Dermis microvascular lymphatic vessel endothelial cell (primary cell): ENCODE measurements at places on chromosomes 5 and 9. TPM values are rescaled to one million over a fixed set of nuclear protein-coding genes. Genes with fewer than 3 reads are reported as not detected.
A peak's percentile ranks its signal among the peaks of the same experiment; 100 is the strongest.

DNA sequence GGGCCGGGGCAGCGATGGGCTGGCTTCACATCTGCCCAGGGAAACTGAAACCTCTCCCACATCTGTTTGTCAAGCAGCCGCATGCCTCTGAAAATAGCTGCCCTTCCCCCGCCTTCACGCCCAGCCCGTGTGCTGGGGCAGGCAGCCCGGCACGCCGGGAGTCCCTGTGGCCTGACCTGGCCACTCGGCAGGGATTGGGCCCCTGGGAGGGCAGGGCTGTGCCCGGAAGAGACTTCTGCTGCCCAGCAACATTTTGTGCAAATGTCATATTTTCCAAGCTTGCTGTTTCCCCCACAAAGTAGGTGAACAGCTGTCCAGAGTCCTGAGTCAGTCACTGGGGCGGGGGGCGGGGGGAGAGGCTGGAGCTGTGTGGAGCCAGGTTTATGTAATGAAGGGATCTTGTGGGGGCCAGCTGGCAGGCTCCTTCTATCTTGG, 8.2 kb downstream of the COL27A1 start:
- peak; percentile 72 for DNase-seq

DNA sequence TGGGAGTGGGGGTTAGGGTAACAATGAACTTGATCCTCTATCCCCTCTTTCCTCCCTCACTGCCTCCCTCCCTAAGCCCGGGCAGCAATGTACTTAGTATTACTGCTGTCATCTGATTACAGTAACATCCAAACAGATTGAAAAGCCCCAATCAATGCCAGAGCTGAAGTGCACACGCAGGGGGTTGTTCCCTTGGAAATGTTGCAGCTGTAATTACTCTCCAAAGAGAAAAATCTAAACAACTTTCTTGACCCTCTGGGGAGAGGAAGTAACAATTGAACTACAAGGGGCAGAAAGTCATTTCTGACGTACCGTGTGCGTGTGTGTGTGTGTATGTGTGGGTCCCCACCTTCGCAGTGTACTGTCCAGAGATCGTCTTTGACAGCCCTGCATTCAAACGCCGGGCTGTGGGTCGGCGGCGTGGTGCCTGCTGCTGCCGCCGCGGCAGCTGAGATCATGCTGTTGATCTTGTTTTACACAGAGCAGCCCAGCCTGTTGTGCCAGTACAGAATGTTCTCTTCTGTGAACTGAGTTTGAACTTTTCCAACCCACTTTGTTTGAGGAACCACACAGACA, 66.0 kb upstream of the KLF9 start:
- DNase-seq: no peak

DNA sequence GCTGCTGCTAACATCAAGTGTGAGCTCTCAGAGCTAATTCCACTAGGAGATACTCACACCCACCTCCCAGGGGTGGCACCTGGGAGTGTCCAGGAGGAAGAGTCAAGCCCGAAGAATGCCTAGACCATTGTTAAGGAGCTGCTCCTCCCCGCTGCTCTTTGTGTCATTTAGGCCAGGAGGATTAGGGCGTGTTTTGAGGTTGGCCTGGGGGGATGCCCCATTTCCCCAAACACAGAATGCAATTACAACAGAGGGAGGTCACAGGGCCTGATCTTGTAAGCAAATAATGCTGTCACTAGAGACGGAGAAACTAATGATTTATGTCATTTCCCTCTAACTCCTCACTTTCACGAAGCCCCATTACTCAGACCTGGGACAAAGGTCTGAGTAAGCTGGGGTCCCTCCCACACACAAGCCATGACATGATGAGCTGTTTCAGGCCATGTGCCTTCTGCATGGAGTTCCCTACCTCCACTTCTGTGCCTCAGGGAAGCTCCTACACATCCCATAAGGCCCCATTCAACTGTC, 312.5 kb downstream of the ACTL7B start:
- no peak for DNase-seq

DNA sequence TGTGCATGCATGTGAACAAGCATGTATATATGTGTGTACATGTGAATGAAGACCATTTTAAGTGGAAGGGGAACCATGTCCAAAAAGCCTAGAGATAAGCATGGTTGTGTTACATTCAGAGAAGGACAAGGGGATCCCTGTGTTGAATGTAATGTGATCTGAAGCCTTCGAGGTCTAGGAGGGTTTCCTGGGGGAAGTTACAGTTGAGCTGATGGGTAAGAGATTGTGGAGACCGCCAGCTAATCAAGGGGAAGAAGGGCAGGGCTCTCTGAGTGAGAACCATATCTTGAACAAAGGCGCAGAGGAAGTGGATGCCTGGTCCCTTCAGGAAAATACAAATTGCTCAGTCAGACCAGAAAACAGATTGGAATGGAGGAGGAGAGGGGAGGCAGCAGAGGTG, 45.5 kb upstream of the TNFSF15 start:
- DNase-seq: no peak

DNA sequence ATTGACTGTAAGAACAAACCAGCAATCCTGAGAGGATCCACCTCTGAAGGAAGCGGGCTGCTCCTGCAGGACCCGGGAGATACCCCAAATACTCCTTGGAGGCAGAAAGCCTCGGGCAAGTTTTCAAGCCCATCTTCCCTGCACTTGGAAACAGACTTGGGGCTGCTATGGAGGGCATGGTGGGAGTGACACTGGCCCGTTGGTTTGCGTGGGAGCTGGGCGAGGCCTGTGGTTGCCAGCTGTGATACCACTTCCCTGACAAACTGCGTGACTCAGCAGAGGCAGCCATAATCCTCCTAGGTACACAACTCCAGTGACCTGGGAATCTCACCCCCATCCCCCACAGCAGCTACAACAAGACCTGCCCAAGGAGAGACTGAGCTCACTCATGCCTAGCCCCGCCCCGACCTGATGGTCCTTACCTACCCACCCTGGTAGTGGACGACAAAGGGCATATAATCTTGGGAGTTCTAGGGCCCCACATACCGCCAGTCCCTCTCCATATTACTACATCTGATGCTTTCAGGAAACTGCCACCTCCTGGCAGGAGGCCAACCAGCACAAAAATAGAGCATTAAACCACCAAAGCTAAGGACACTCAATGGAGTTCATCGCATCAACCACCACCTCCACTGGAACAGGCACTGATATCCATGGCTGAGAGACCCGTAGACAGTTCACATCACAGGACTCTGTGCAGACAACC, 38.1 kb upstream of the VLDLR start:
- no peak for DNase-seq

Gene C5
- 1.5 and 1.6 TPM in 2 replicates for total RNA-seq

Gene CNOT8
- total RNA-seq: 79.1 and 86.7 TPM in 2 replicates
